RWPE2 (cell line): ENCODE measurements at places on chromosomes 1 and 21.

DNA sequence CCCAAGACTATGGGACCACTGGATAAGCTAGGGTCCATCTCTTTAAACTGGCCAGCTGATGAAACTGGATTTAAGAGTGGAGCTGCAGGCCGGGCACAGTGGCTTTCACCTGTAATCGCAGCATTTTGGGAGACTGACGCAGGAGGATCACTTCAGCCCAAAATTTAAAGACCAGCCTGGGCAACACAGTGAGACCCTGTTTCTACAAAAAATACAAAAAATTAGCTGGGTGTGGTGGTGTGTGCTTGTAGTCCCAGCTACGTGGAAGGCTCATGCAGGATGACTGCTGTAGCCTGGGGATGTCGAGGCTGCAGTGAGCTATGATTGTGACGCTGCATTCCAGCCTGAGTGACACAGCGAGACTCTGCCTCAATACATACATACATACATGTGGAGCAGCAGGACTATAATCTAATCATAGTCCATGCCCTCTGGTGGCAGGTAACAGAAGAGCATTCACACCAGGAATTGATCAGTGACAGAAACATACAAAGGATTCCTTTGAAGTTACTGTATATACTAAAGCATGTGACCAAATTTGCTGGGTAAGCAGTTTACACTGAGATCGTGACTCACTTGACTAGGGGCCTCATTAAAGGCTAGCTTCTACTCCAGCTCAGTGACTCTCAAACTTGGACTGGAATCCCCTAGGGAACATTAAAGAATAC is 101.5 kb upstream of the SLFNL1 start:
- H3K27me3 ChIP-seq: no peaks in the 10 kb centered on the region
- peaks cover 7% of the 10 kb centered on the region; the same call in 1 of the 2 replicates for H3K36me3 ChIP-seq
- H3K4me1 ChIP-seq: no peaks in the 10 kb centered on the region
- no peak overlapping the region for H3K27ac ChIP-seq
- DNase-seq: no peak
- H3K4me3 ChIP-seq: no peak overlapping the region

DNA sequence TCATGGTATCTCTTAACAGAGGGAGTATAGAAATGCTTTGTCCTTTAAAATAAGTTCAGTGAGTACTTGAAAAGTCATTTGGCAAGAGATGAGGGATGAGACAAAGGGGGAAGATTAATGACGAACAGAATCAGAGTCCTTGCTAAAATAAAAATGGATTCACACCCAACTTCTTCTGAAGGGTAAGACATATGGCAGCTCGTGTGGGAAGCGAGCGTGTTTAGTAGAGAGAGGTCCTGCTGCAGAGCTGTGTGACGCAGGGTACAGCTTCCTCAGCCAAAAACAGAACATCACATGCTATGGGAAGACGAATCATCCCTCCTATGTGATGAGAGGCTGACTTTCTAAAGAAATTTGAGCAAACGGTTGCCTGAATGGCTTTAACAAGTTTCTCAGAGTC is 158.5 kb upstream of the LMO4 start:
- no peak for DNase-seq
- peaks cover 6% of the 10 kb centered on the region for H3K4me1 ChIP-seq
- H3K4me3 ChIP-seq: no peak overlapping the region
- no peak overlapping the region for H3K27ac ChIP-seq
- no peaks in the 10 kb centered on the region for H3K27me3 ChIP-seq

- H3K4me1 ChIP-seq: peaks cover 7% of the 10 kb centered on the region
- DNase-seq: no peak
- peak overlapping the region; percentile 70 for H3K4me3 ChIP-seq
- no peaks in the 10 kb centered on the region for H3K27me3 ChIP-seq
- peak overlapping the region; percentile 62 for H3K27ac ChIP-seq
These were observed 742 bp downstream of the TMEM222 start for GRCh38 chr1:27322569-27323240.

GRCh38 chr1:183512450-183512849 is 40.2 kb downstream of the SMG7 start:
- no peaks in the 10 kb centered on the region for H3K27me3 ChIP-seq
- no peak overlapping the region for H3K27ac ChIP-seq
- DNase-seq: no peak
- H3K36me3 ChIP-seq: peaks cover 13% of the 10 kb centered on the region
- peaks cover 26% of the 10 kb centered on the region for H3K4me1 ChIP-seq
- H3K4me3 ChIP-seq: no peak overlapping the region

GRCh38 chr1:5748286-5749225 is 243.7 kb downstream of the NPHP4 start:
- DNase-seq: peak; percentile 44
- no peak overlapping the region for H3K4me3 ChIP-seq
- no peaks in the 10 kb centered on the region for H3K4me1 ChIP-seq
- H3K27me3 ChIP-seq: no peaks in the 10 kb centered on the region
- no peak overlapping the region for H3K27ac ChIP-seq
- no peaks in the 10 kb centered on the region for H3K36me3 ChIP-seq

- H3K27ac ChIP-seq: peak overlapping the region; percentile 98
- no peak overlapping the region for H3K4me3 ChIP-seq
- no peak for DNase-seq
- H3K36me3 ChIP-seq: no peaks in the 10 kb centered on the region
- peaks cover 49% of the 10 kb centered on the region for H3K4me1 ChIP-seq
These were observed 171.9 kb upstream of the NR5A2 start for GRCh38 chr1:199855580-199855979.

- no peaks in the 10 kb centered on the region for H3K4me1 ChIP-seq
- no peak overlapping the region for H3K27ac ChIP-seq
- H3K4me3 ChIP-seq: no peak overlapping the region
- no peaks in the 10 kb centered on the region for H3K36me3 ChIP-seq
These were observed 266.2 kb downstream of the RGS7 start for GRCh38 chr1:241090798-241091197.

- H3K27ac ChIP-seq: peak overlapping the region; percentile 63
- H3K36me3 ChIP-seq: peaks cover 89% of the 10 kb centered on the region
- H3K27me3 ChIP-seq: no peaks in the 10 kb centered on the region
- no peak for DNase-seq
- peak overlapping the region; percentile 93 for H3K4me3 ChIP-seq
- H3K4me1 ChIP-seq: peaks cover 19% of the 10 kb centered on the region
These were observed 643 bp downstream of the NRAS start for GRCh38 chr1:114715952-114716303.

GRCh38 chr1:4674117-4674516 is 19.7 kb downstream of the AJAP1 start:
- DNase-seq: no peak
- no peak overlapping the region for H3K27ac ChIP-seq
- H3K36me3 ChIP-seq: no peaks in the 10 kb centered on the region

DNA sequence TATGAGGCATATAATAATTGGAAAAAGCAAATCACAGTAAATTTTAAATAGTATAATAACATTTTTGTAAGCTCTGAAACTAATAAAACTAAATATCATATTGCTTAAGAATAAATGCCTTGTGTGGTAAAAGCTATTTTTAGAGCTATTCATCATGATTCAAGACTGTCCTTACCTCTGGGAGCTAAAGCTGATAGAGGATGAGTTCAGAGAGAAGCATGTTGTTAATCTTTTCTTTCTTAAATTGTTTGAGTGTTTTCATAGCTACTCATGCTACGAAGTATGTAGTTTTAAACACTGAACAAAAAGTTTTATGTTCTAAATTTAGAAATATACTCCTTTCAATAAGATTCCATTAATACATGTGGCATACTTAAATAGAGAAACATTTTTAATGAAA is 30.5 kb downstream of the IFI16 start:
- H3K4me1 ChIP-seq: no peaks in the 10 kb centered on the region
- no peak overlapping the region for H3K27ac ChIP-seq
- no peak for DNase-seq
- H3K36me3 ChIP-seq: peaks cover 80% of the 10 kb centered on the region
- no peaks in the 10 kb centered on the region for H3K27me3 ChIP-seq
- H3K4me3 ChIP-seq: no peak overlapping the region

- no peaks in the 10 kb centered on the region for H3K4me1 ChIP-seq
- DNase-seq: no peak
These were observed 79.3 kb upstream of the DIRAS3 start for GRCh38 chr1:68129536-68130250.

- no peaks in the 10 kb centered on the region for H3K4me1 ChIP-seq
- DNase-seq: no peak
- H3K27me3 ChIP-seq: no peaks in the 10 kb centered on the region
- H3K27ac ChIP-seq: no peak overlapping the region
- no peaks in the 10 kb centered on the region for H3K36me3 ChIP-seq
- no peak overlapping the region for H3K4me3 ChIP-seq
These were observed 177.4 kb downstream of the LBR start for GRCh38 chr1:225250432-225250831.

DNA sequence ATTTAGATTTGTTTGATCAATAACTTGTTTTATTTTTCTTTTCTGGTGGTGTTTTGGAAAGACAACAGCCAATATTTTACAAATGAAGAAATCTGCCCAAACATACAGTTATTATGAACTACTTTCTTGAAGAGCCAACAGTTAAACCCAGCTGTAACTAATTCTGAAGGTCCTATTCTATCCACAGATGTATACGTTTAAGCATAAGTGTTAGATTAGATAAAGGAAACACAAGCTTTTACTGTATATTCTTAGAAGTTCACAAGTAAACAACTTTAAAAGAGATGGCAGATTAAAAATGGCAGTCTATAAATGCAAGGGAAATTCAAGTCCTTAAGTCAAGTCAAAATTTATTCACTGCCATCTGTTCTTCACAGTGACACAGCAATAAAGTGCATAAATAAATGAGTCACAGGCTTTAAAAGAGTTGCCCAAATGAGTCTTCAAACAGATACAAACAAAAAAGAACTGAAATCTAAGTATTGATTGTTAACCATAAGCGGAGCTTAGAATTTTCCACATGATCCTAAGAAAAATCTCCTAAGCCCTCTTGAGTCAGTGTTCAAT is 49.9 kb upstream of the KCNH1 start:
- H3K27me3 ChIP-seq: no peaks in the 10 kb centered on the region
- H3K36me3 ChIP-seq: no peaks in the 10 kb centered on the region
- H3K4me3 ChIP-seq: no peak overlapping the region
- H3K27ac ChIP-seq: no peak overlapping the region
- no peaks in the 10 kb centered on the region for H3K4me1 ChIP-seq
- DNase-seq: no peak

DNA sequence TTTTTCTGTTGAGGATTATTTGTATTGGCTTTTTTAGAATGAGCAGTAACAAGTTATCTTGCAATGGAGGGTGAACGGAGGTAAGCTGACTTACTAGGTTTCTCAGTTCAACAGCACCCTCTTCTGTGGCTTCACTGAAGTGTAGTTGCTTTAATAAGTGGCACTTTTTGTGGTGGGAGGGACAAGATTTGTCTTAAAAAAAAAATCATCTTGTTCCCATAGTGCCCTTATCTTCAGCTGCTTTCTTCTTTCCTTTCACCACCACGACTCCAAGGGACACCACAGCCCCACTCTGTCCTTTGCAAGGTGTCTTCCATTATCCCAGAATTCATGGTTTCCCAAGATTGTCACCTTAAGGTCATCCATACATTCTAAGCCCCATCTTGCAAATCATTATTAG is 92.9 kb downstream of the PIGK start:
- DNase-seq: no peak
- no peak overlapping the region for H3K4me3 ChIP-seq
- H3K27ac ChIP-seq: no peak overlapping the region
- no peaks in the 10 kb centered on the region for H3K36me3 ChIP-seq

GRCh38 chr1:7888248-7889081 is 35.6 kb upstream of the UTS2 start:
- no peaks in the 10 kb centered on the region for H3K27me3 ChIP-seq
- no peak for DNase-seq
- no peaks in the 10 kb centered on the region for H3K4me1 ChIP-seq

DNA sequence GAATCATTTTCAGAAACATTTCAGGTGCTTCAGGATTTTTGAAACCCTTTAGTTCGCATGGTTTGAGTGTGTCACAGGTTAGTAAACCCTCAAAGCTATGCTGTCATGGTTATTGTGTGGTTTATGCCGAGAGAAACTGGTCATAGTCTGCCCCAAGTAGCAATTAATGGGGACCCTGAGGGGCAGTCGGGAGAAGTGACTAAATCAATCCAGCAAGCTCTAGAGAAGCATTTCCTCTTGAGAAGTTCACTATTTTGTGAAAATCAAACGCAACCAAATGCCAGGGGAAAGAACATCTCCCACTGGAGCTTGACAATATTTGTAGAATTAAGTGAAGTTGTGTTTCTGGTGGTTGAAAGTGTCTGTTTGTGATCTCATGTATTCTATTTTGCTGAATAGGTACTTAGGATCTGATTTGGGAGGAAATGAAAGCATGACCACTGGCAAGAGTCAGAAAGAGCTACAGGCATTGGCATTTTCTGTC is 63.0 kb upstream of the BACH1 start:
- no peak overlapping the region for H3K4me3 ChIP-seq
- H3K36me3 ChIP-seq: no peaks in the 10 kb centered on the region
- H3K27me3 ChIP-seq: no peaks in the 10 kb centered on the region
- no peak overlapping the region for H3K27ac ChIP-seq
- DNase-seq: no peak

- no peak overlapping the region for H3K4me3 ChIP-seq
- DNase-seq: no peak
- no peaks in the 10 kb centered on the region for H3K4me1 ChIP-seq
- no peaks in the 10 kb centered on the region for H3K36me3 ChIP-seq
These were observed 5.0 kb downstream of the JMJD4 start for GRCh38 chr1:227729881-227730629.

DNA sequence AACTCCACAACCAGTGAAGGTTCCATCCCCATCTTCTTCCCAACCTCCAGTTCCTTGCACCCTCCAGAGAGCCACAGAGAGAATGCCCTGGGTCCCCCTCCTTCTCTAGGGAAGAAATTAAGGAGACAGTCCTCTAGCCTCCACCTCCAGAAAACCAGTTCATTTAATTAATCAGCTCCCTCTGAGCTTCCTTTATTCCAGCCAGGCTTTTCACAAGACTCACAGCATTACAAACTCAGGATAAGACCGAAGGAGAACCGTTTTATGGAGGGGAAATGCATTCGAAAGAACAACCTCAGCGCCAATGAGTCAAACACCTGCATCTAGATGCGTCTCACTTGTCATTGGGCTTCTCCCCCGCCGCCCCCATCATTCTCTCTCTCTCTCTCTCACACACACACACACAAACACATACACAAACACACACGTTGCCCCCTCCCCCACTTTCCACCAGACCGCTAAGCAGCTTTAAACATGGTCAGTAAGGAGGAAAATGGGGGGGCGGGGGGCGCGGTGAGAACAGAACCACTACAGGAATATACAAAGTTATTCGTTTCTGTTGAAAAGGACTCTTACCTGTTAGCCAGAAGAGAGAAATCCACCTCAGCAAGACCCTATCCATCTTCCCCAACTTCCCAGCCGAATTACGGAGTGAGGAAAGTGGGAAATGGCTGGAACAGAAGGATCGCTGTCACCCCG is 544 bp downstream of the ILDR2 start:
- H3K27me3 ChIP-seq: peaks cover 63% of the 10 kb centered on the region
- H3K27ac ChIP-seq: no peak overlapping the region
- no peaks in the 10 kb centered on the region for H3K4me1 ChIP-seq
- no peak for DNase-seq

DNA sequence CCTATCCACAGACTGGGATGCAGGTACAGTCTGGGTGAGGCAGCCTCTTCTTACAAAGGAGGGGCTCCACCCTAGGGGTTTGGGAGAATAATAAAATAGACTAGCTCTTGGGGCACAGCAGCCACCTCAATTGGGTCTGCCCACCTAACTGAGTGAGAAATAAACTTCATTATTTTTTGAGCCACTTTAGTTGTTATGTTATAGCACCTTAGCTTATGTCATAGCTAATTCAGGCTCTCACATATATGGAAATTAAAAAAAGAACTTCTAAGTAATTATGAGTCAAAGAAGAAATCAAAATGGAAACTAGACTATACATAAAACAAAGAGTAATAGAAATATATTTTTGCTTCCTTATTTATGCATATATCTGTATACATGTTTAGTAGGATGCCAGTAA is 318.5 kb upstream of the B3GALT2 start:
- no peak for DNase-seq
- no peaks in the 10 kb centered on the region for H3K4me1 ChIP-seq
- H3K36me3 ChIP-seq: no peaks in the 10 kb centered on the region
